OCI-LY7 (cell line): ENCODE measurements at places on chromosomes 1 and 21.

- no peak for DNase-seq
Measured at GRCh38 chr1:119133987-119134386, 6.5 kb downstream of the WARS2 start.

DNA sequence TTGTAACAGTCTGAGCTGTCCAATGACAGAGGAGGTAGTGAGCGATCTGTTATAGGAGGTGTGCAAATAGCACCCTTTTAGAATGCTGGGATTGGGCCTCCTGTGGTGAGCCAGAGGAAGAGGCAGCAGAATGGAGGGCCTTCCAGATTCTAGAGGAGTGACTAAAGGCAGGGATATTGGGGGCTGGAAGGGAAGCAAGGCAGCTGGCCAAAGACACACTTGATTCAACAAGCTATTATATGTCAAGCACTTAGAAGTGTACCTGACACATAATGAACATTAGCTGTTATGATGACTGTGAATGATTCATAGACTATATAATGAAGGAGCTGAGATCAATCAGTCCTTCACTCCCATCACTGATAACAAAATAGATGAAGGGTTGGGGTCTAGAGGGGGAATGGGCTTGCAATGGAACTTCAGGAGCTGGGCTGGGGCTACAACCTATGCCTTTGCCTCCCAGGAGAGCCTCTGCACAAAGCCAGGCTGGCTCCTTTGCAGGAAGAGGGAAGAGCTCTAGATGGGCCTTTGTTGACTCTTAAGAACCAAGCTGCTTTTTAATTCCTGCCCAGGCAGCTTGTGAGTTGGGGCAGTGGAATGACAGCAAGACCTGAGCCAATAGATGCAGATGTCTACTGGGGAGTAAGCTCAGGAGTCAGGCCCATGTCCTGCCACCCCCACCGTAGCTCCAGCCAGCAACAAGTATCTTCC lies 2.3 kb upstream of the MKNK1 start:
- no peak for DNase-seq

- DNase-seq = no peak
Measured at GRCh38 chr1:89809556-89809955, 11.3 kb upstream of the LRRC8D start.

DNA sequence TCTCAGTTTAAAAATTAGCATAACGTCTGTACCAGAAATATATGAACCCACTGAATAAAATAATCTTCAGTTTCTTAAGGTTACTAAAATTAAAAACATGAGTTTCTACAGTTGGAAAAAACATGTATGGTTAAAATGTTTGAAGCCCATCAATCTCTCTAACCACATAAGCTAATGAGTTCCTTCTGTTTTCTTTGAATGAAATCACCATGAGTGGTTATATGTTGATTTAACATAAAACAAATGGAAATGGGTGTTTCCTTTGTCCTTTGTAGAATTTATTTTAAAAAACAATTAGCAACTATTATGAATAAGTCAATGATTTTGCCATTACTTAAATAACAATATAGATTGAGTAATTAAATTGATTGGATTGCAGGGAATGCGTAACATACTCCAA lies 3.0 kb upstream of the ADGRL2 start:
- DNase-seq = no peak

GRCh38 chr1:233340966-233341516 lies 13.5 kb downstream of the MAP3K21 start:
- no peak for DNase-seq

- DNase-seq = no peak
Measured at GRCh38 chr1:231592809-231593208, 33.8 kb upstream of the DISC1 start.
